Islet precursor cell (in vitro differentiated cells): ENCODE measurements at places on chromosomes 5 and 9.

- no peak for DNase-seq
These were observed 318.8 kb downstream of the BNC2 start for GRCh38 chr9:16551692-16552091.

DNA sequence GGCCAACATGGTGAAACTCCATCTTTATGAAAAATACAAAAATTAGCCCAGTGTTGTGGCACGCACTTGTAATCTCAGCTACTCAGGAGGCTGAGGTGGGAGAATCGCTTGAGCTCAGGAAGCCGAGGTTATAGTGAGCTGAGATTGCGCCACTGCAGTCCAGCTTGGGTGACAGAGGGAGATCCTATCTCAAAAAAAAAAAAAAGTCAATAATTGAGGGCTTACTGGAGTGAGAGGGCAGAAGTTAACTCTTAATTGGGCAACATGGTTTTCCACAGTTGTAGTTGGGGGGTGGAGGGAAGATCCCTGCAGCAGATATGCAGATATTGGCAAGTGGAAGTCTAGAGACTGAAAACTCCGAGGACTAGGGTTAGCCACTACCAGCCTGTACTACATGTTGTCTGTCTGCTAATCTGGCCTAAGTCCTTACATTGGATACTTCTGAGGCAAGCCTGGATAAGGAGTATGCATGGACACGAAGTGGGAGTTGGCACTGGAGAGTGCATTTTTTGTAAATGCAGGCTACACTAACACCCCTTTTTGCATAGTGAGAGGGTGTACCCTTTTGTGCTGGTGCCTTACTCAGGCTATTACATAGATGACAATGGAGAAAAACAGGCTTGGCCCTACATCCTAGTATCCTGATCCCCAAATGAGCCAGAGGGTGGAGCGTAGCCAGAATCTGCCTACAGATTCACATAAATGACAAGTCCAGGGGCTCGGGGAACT, 89.0 kb upstream of the NIPBL start:
- no peak for DNase-seq

GRCh38 chr9:70020217-70020616, 23.4 kb upstream of the MAMDC2 start:
- DNase-seq = peak; percentile 79

- DNase-seq = peak; percentile 71
These were observed at the start of gene FBLL1 for GRCh38 chr5:168528521-168529373. Gene FBLL1 (plus strand): TSS chr5:168529305. CDS start chr5:168529505, 200 bp downstream.
